ENCODE measurements at places on chromosomes 6 and 20. TPM values are rescaled to one million over a fixed set of nuclear protein-coding genes. Genes with fewer than 3 reads are reported as not detected.

DNA sequence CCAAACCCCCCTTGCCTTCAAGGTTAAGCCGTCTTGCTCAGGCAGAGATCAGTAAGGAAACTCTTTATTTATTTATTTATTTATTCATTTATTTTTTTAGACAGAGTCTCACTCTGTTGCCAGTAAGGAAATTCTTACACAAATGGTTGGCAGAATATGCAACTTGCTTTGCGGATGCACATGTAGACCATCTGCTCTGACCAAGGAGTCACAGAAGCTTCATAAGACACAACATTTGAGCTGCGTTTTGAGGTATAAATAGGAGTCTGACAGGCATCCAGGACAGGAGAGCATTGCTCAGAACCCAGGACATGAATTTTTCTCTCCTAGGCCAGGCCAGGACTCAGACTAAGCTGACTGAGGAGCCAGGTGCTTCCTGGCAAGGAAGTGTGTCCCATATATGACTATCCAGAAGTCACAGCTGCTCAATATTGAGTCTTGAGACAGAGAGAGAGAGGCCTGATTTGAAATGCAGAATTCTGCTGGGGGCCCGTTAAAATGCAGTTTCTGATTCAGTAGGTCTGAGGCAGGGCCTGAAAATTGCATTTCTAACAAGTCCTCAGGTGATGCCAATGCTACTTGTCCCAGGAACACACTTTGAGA, 43.9 kb downstream of the HLA-A start:
- no peak for DNase-seq

DNA sequence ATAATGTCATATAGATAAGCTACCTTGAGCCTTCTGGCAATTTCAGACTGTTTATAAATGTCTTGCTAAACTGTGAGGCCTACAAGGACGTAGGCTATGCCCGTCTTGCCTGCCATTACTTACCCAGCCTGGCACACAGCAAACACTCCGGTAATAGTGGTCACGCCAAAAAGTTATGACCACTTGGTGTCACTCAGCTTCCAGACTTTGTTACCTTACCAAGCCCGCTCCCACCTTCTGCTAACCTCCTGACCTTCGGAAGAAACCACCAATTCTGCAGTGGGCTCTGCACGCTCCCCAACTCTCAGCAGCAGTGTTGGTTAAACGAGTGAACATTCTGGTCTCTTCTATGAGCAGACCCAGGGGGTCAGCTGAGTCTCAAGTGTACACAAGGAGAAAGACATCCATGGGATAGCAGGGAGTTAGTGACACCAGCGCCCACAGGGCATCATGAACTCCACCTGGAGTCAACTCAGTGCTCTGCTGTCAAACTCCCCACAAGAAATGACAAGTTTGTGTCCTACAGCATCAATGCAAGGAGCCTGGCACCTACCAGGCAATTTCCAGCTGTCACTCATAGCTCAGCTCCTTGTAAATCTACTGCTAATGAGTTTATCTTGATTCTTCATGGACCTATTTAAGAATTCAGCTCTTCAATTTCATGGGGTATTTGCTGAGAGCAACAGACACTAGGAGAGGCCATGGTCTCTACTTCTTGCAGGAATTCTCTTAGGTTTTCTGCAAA, 119.9 kb downstream of the TTLL2 start:
- no peak for DNase-seq

GRCh38 chr20:15446373-15446772, 1109.0 kb upstream of the FLRT3 start:
- DNase-seq = no peak

Gene NKAPL
- polyA plus RNA-seq = 0.90 TPM

- no peak for DNase-seq
Observed at GRCh38 chr6:16228709-16229665, 9.4 kb upstream of the GMPR start.

Gene WFDC10B
- polyA plus RNA-seq = not detected

- DNase-seq = no peak
Observed at GRCh38 chr20:36435592-36436541, 105.5 kb upstream of the MYL9 start.

Gene UFL1
- polyA plus RNA-seq = 46.8 TPM

- no peak for DNase-seq
Observed at GRCh38 chr6:141303907-141304306, 828.8 kb upstream of the GJE1 start.

DNA sequence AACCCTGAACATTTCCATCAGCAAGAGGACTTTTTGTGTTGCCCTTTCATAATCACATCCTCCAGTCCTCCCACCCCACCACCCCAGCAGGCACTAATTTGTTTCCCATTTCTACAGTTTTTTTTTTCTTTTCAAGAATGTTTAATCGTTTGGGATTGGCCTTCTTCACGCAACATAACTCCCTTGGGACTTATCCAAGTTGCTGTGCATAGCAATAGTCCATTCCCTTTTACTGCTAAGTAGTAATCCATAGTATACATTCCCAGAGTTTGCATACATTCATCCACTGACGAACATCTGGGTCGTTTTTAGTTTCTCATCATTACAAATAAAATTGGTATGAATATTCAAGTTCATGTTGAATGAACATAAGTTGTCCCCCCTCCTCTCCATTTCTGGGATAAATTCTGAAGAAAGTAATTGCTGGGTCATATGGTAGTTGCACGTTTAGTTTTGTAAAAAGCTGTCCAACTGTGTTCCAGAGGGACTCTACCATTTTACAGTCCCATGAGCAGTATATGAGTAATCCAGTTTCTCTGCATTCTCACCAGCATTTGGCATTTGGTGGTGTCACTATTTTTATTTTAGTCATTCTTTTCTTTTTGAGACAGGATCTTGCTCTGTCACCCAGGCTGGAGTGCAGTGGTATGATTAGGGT, 90.8 kb downstream of the DOK5 start:
- peak; percentile 39 for DNase-seq
